Stimulated activated CD4-positive, alpha-beta T cell treated with anti-CD3 and anti-CD28 coated beads, Interleukin-1b, Interleukin-23, amount 100 ng/mL, for 1 hour (primary cell): ENCODE measurements at places on chromosomes 13 and 19.

- no peak for DNase-seq
Observed at GRCh38 chr13:103815619-103816018, 749.4 kb upstream of the SLC10A2 start.

GRCh38 chr13:59281453-59281852 lies 882.3 kb downstream of the DIAPH3 start:
- DNase-seq: no peak

- DNase-seq: no peak
Observed at GRCh38 chr13:24103782-24104372, 56.6 kb upstream of the SPATA13 start.

DNA sequence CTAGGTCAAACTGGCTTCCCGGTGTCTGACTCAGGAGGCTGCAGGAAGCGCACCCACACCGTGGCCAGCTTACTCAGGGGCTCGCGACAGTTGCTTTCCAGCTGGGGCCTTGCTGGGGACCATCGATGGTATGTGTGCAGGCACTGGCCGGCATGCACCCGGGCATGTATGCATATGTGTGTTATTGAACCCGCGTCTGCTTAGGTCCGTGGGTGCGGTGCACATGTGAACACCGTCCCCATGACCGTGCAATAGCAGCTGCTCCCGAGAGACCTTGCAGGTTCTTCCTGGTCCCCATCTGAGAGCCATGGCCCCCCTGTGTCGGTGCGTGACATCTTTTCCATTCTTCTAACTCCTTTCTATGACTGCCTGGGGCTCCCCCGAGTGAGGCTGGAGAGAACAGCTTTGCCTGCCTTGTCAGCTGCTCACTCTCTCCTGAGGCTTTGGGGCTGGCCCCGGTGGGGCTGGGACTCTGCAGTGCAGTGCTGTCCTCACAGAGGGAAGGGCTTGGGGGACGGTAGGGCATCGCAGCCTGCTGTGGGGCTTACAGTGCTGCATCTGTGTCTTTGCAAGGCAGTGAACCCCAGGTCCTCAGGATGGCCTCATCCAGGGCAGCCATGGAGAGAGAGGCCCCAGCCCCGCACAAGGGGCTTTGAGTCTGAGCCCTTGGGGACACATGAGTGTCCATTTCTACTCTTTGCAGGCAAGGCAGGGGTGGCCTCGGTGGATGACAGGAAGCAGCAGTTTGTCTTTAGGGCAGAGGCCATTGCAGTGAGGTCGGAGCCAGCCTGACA lies 65.1 kb downstream of the CHST8 start:
- DNase-seq: no peak

- DNase-seq: no peak
Observed at GRCh38 chr19:41427647-41428480, 690 bp upstream of the B3GNT8 start.

DNA sequence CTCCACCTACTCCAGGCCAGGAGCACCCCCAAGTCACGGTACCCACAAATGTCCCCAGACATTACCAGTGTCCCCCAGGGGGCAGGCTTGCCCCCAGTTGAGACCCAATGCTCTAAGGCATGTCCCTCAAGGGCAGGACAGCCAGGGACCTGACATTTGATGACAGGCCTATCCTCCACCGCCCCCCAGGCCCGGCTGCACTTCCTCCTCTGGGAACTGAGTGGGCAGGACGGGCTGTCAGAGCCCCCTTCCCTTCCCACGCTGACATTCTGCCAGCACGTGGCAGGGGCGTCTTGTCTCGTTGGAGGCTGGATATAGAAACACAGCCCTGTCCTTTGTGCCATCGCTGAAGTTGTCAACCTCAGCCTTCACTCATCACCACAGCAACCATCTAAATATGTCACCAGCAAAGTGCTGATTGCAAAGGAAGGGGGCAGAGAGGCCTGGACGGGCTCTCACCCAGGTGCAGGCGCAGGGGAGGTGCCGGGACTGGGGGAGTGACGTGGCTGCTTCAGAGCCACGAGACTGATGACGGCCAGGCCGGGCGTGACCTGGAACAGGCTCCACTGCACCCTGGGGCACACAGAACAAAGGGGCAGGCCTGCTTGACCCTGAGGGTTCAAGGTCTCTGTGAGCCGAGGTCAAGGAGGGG lies 38.4 kb downstream of the GNG7 start:
- no peak for DNase-seq

GRCh38 chr19:11025445-11025844 lies 63.8 kb upstream of the LDLR start:
- DNase-seq: no peak

DNA sequence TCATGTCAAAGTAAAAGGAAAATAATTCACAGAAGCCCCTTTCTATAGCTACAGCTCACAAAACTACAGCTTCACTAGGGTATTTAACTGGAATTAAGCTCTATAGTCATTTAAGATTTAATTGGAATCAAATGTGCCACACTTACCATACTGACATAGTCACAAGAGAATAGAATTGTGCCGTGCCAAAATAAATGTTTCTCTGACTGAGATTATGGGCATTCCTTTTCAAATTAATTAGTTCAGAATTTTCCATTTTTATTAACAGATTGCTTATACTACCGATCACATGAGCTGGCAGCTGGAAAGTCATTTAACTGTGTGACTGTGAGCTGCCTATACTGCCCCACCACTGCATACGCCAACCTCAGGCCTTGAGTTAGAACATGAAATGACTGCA lies 108.4 kb downstream of the LHFPL6 start:
- no peak for DNase-seq
